ENCODE measurements at places on chromosomes 11 and 22.

- DNase-seq = no peak
Measured at GRCh38 chr22:47002692-47003091, 240.2 kb downstream of the TBC1D22A start.

DNA sequence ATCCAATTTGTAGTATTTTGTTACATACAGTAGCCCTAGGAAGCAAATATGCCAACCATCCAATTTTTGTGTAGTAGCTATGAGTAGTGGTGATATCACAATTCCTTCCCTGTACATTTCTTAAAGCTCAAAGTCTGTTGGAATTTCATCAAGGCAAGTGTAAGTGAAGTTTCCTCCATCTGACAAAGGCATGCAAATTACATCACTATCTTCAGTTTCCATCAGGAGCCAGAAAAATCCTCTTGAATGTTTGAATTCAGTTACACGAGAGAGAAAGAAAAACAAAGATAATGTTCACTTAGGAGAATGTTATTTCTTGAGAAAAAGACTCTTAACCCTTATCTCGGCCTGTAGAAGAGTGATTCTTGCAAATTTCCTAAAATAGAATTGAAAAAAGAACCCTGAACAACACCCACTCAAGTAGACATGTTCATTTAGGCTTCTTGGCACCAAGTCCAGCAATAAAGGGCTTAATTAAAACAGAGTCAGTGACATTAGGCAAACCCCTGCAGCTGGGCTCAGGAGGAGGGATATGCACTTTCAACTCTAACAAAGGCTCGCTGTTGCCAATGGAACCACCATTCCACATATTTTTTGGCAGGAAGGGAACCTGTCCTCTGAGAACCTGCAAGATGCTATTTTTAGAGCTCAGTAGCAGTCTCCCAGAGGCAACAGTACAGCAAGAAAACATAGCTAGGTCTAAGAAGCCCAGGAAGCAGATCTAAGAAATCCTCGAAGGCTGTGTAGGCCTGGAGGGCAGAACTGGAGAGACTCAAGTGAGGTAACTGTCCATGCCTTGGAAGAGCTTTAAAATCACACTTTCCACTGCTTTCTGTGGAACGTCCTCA, 144.6 kb downstream of the CCDC81 start:
- no peak for DNase-seq

- no peak for DNase-seq
Measured at GRCh38 chr11:112785719-112786118, 175.5 kb upstream of the NCAM1 start.

- no peak for DNase-seq
Measured at GRCh38 chr11:115269191-115269950, 234.8 kb downstream of the CADM1 start.

GRCh38 chr11:22666688-22667439, 453 bp downstream of the GAS2 start:
- no peak for DNase-seq

GRCh38 chr11:120209746-120210625, 846 bp upstream of the OAF start:
- DNase-seq = no peak

DNA sequence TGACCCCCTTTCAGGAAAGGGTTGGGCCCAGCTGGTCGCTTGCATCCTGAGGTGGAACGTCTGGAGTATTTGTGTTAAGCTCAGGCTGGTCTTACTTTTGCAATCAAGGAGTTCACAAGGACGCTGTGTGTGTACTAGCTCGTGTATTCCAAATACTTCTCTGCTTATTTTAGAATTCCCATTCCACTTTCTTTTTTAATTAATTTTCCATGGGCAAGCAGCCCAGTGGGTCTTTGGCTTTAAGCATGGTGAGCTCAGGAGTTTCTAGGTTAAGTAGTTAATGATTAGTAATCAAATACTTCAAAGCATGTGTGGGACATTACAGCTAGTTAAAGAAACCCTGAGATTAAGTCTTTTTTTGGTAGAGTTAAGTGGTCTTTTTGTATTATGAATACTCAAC, 68.6 kb downstream of the CSNK2A3 start:
- no peak for DNase-seq

DNA sequence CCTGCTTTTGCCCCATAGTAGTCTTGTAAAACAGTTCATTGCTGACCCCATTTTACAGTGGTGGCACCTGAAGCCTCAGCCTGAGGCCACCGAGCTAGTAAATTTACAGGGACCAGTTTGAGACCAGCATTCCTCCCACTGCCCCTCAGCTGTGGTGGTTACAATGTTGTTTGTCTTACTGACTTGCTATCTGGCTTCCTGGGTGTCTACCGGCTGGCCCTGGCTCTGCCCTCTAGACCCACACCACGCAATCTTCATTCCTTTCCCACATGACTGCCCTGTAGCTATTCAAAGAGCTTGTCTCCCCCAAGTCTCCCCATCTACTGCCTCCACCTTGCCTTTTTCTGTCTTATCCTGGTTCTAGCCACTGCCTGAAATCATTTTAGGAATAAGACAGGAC, 20.8 kb downstream of the PIK3IP1 start:
- DNase-seq = no peak

GRCh38 chr11:48161951-48162884, 54.4 kb upstream of the OR4B1 start:
- no peak for DNase-seq

DNA sequence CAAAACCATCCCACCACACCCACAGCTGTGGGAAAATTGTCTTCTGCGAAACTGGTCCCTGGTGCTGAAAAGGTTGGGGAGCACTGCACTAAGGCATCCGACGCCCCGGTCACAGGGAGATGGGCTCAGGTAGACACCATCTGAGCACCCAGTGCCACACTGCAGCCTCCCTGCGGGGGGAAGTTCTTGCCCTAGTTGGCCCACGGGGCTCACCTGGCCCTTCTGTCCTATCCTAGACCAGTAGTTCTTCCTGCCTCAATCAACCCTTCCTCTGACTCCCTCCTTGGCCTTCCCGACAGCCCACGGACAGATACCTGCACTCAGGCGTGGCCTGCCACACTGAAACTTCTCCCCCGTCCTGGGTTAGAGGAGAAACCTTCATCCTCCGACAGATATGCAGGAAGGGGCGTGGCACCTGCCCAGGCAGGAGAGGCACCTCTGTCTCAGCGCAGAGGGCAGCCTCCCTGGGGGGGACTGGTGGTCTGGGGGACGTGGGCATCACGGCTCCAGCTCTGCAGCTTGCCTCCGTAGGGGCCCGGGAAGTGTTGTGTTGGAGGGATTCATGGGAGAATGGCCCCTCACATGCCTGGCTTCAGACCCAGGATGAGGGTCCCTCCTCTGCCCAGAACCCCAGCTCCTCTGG, 4.5 kb downstream of the ANO9 start:
- no peak for DNase-seq

- no peak for DNase-seq
Measured at GRCh38 chr22:17743661-17744411, 30.4 kb downstream of the BID start.

Data from activated CD4-positive, alpha-beta T cell treated with anti-CD3 and anti-CD28 coated beads, Interleukin-2, amount 50 U/mL, for 1 hour (primary cell).